ENCODE measurements at places on chromosomes 16 and 17. TPM values are rescaled to one million over a fixed set of nuclear protein-coding genes. Genes with fewer than 3 reads are reported as not detected.

The QPRT gene
- total RNA-seq: 3.3 TPM

The HEXIM1 gene
- total RNA-seq: 66.9 TPM

DNA sequence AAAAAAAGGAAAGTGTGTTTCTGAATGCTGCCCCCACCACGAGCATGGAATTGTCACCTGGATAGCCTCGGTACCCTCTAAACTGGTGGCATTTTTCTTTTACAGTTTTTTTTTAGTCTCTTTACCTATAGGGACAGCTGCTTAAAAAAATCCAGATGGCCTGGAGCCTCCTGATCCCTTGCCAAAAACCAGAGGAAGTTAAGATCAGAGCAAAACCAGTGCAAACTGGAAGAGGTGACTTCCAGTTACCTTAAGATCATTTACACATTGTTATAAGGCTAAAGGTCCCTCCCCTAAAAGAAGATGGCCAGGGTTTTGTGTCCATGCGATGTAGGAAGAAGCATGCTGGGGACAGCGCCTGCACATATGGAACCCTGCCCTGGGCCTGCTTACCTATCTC is 3.5 kb downstream of the MEFV start:
- no peak for DNase-seq

The OTOP2 gene
- not detected for total RNA-seq

- DNase-seq: no peak
Measured at GRCh38 chr17:30243568-30243967, 8.1 kb upstream of the SLC6A4 start.

DNA sequence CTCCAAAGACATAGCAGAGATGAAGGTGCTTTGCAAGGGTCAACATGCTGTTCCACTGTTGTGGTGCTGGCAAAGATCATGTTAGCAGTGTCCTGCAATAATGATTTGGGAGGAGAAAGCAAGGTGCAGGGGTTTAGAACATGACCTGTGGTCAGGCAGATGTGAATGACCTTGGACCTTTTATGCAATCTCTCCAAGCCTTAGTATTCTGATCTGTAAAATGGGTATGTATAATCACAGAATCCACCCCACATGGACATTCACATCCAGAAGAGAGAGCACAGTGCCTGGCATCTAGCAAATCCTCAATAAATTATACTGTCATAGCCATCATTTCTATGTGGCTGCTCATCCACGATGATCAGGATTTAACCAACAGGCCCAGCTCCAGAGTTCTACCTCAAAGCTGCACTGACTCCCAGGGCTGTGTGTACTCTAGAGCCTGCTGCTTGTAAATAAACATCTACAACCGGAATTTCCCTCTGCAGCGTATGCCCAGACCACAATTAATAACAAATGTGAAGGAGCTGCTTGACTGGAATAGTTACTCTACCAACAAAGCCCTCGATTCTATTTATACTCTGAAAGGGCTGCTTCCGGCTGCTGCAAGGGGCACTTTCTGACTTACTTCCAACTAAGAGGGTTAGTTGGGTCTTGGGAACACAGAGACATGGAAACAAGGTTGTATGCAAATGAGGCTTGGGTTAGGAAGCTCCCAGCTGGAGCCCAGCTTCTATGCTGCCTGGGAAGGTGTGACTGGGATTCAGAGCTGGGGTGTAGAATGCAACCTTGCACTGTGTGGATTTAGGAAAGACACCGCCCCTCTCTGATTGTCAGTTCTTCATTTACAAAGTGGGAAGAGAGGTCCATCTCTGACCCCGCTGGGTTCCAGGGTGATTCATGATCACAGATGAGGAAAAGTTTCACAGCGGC is 265.2 kb downstream of the XYLT1 start:
- no peak for DNase-seq

The PRCD gene
- total RNA-seq: 0.78 TPM

GRCh38 chr16:27258241-27258734 is 10.3 kb downstream of the NSMCE1 start:
- no peak for DNase-seq

DNA sequence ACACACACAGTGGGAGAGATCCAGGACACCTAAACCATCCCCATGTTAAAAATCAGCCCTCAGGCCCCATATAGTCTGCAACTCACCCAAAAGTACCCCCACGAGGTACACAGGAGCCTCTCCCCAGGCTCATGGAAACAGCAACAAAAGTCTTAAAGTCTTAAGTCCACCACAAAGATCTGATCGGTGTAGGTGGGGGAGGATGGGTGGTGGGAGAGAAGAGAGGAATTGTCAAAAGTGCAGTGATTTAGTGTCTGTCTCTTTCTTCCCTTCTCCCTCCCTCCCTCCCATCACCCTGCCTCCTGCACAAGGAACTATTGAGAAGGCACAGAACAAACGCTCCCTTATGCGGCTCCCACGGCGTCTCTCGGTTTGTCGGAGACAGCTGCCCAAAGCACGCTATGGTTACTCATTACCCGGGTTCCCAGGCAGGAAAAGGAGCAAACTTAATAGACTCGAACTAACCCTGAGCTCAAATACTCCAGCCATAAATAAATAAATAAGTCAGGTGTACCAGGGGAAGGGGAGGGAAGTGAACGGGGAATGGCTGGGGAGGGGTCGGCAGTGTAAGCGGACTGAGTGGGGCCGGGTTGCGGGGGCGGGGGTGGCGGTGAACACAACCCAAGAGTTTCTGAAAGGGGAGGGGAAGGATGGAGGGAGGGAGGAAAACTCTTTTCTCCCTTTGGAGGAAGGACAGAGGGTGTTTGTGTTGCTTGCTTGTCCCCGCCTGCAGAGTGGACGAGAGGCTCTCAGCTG is 477.4 kb downstream of the SLC39A11 start:
- no peak for DNase-seq

The RPL19 gene
- total RNA-seq: 1,326 TPM

DNA sequence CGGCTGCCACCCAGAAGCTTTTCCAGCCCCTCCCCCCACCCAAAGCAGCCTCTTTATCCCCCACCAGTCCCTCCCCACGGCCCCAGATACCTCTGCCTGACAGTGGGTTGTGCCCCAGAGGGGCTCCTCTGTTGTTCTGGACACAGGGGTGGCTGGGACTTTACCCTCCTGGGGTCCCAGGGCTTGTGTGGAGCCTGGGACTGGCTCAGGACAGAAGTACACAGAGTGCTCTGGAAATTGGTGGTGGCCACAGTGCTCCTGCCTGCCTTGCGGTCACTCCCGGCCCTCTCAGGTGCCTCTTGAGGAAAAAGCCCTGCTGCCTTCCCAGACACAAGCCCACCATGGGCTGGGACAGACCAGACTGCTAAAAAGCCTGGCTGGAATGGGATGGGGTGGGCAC is 68.2 kb downstream of the RAB11FIP4 start:
- DNase-seq: no peak

The BCL6B gene
- total RNA-seq: 0.73 TPM

- DNase-seq: no peak
Measured at GRCh38 chr17:14201988-14202380, 34.7 kb downstream of the CDRT15 start.

DNA sequence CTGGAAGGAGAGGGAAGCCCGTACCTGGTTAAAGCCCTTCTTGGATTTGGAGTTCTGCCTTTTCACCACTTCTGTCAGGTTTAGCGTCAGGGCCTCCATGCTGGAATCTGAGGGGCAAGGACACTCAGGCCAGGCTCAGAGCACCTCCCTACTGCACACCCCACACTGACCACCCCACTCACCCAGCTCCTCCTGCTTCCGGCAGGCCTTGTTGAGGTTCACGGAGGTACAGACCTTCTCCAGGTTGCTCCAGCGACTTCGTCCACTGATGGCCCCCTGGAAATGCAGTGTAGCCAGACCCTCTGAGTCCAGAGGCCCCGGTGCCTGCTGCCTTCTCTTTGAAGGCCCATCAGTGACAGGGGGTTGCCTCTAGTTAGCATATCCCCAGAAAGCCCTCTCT is 14.1 kb upstream of the PIK3R6 start:
- DNase-seq: no peak

- DNase-seq: no peak
Measured at GRCh38 chr16:82404586-82405315, 222.0 kb upstream of the CDH13 start.

- DNase-seq: no peak
Measured at GRCh38 chr17:46976626-46977270, 2.3 kb downstream of the RPRML start.

- DNase-seq: peak; percentile 22
Measured at GRCh38 chr17:19316761-19317358, 45.7 kb downstream of the B9D1 start.

The HSD17B1 gene
- total RNA-seq: 1.6 TPM

GRCh38 chr17:66605541-66605940 is 229.4 kb upstream of the CACNG5 start:
- no peak for DNase-seq

The TAT gene
- not detected for total RNA-seq

The NGFR gene
- total RNA-seq: not detected

- DNase-seq: no peak
Measured at GRCh38 chr17:61880589-61881102, 17.3 kb upstream of the BRIP1 start.

The KRTAP16-1 gene
- not detected for total RNA-seq

The ADAM11 gene
- total RNA-seq: 0.31 TPM

GRCh38 chr17:73833775-73834488 is 189.7 kb upstream of the SDK2 start:
- no peak for DNase-seq

DNA sequence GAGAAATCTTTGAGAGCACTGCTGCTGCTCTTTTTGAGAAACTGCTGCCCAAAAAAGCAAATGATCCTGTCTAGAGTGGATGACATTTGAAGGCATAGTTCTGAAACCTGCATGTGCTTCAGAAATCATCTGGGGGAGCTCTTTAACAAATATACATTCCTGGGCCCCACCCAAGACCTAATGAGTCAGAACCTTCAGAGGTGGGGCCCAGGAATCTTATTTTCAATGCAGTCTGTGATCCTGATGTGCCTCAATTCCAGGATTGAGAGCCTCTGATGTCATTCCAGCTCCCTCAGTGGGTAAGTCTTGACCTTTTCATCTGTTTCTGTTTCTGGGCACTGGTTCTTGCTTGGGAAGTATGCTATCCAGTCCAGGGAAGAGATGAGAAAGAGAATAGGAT is 42.3 kb downstream of the HNF1B start:
- no peak for DNase-seq

The CDC42EP4 gene
- total RNA-seq: 1.1 TPM

DNA sequence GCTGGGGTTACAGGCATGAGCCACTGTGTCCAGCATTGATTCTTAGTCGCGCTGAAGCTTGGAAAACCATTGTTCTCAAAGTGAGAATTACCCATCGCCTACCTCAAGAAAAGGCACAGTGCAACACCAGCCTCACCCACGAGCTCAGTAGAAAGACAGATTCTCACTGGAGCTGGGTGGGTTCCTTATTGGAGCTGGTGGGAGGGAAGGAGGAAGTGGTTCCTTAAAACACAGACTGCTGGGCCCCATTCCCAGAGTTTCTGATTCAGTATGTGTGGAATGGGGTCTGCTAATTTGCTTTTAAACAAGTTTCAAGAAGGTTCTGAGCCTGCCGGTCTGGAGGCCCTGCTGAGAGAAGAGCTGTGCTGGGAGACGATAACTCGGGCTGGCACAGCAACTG is 264.7 kb downstream of the ENGASE start:
- DNase-seq: no peak

The ITGA2B gene
- total RNA-seq: 6.8 TPM

DNA sequence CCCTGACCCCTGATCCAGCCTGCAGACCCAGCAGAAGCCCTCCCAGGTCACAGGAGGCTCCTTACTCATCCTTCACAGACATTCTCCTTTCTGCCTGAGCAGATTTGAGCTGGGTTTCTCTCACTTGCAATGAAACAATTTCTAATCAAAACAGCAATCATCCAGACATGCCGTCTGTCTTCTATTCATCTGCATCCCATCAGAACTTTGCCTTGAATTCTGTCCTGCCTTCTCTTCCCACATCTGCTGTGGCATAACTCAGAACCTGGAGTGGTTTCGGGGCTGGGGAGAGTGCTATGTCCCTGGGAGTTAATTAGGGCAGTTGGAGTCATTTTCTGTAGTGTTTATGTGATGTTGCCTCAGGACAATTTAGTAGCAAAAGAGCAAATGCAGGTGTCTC is 278.6 kb downstream of the CBLN1 start:
- DNase-seq: no peak

GRCh38 chr16:11370084-11370931 is 25.0 kb downstream of the RMI2 start:
- DNase-seq: no peak

DNA sequence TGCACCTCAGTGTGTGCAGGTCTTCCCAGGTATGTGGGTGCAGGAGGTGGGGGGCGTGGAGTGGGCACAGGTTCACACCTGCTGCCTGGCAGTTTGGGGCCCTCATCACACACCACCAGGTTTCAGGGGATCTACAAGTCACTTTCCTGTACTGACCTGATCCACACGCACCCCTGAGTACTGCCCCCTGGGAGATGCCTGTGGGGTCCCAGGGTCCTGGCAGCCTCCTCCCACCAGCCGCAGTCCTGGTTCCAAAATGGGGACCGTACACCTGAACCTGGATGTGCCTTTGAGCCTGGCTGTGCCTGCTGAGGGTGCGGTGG is 25.9 kb downstream of the RNF213 start:
- DNase-seq: peak; percentile 29

GRCh38 chr17:49553676-49554335 is 21.9 kb upstream of the NXPH3 start:
- DNase-seq: no peak

DNA sequence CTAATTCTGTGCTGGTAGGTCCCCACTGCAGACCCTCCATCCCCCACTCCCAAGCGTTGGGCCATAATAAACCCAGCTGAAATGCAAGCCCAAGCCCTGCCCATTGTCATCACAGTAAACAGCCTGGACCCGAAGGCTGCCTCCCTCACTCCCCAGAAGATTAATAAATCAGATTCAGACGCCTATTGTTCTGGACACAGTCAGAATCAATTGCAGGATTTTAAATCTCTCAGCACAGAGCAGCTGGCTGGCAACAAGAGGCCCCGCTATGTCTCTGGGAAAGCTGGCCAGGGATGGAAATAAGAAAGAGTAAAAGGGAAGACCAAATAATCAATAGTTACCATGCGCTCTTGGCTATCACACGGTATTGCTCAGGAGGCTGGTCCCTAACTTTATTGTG is 93.9 kb downstream of the C17orf67 start:
- DNase-seq: no peak

GRCh38 chr16:56328276-56329022 is 96.9 kb downstream of the AMFR start:
- DNase-seq: no peak

- peak; percentile 85 for DNase-seq
Measured at GRCh38 chr17:44533533-44534246, 23.6 kb upstream of the FZD2 start.

The MMP15 gene
- 0.31 TPM for total RNA-seq

DNA sequence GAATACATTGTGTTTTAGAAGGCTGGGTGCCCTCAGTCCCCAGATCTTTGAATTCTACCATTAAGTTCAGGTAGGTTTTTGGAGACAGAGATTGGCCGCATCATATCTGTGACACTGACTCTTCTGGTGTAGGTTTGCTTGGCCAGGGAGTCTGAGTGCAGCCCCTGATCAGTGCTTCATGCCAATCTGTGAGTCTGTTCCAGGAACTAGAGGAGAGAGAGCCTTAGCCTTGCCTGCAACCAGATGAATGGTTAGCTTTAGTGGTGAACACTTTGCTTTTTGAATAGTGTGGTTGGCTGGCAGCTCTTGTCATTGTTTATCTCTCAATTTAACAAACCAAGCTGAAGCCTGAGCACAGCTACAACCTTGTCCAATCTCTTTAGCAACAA is 87.8 kb downstream of the PLXDC1 start:
- no peak for DNase-seq

GRCh38 chr17:28460901-28461300 is 12.5 kb upstream of the SLC13A2 start:
- no peak for DNase-seq

The COX11 gene
- total RNA-seq: 29.1 TPM
